ENCODE measurements at places on chromosomes 5 and 9. TPM values are rescaled to one million over a fixed set of nuclear protein-coding genes. Genes with fewer than 3 reads are reported as not detected.

The FBXL7 gene
- total RNA-seq = 14.0 TPM

The BARX1 gene
- 2.9 TPM for total RNA-seq

The PCDHGA4 gene
- 2.3 TPM for total RNA-seq

The HMGXB3 gene
- 31.3 TPM for total RNA-seq
